T-helper 17 cell (primary cell): ENCODE measurements at places on chromosomes 16 and 17.

- no peak for DNase-seq
Measured at GRCh38 chr17:7130621-7131422, 16.2 kb upstream of the ASGR2 start.

DNA sequence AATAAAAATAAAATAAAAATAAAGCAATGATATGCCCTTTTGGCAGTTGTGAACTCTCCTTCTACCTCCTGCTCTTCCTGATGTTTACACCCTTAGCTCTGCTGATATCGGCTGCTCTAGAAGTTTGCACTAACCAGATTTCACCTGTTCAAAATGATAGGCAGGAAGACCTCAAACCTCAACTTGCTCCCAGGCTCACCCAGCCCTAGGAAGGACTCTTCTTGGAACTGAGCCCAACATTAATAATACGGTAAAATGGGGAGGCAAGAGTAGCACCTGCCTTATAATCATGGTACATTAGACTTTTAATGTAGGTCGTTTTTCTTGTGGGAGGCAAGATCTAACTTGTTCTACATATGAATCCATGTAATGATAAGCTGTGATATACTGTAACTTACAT is 61.2 kb upstream of the MED13 start:
- no peak for DNase-seq

DNA sequence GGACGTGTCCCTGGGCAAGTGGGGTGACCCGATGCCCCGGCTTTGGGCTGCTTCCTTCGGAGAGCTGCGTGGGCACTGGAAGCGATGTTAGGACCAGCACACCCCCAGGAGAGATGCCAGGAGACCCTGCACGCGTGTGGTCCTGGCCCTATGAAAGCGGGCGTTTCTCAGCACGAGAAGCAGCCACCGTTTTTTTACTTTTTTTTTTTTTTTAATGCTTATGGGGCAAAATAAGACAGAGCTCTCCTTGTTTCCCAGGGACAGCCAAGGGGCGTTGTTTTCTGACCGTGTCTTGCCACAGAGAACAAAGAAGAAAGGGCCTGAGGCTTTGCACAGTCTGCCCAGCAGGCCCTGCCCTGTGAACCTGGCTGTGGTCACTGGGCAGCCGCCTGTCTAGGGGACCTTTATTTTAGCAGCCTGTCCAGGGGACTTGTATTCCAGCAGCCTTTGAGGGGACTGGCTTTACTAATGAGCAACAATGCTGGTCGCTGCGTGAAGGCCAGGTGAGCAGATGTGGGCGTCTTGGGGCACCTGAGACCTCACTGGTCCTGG is 996 bp downstream of the SLC25A10 start:
- DNase-seq, result no peak

GRCh38 chr16:74511961-74512360 is 90.7 kb upstream of the CLEC18B start:
- no peak for DNase-seq

GRCh38 chr17:31672161-31672819 is 186.8 kb downstream of the COPRS start:
- no peak for DNase-seq

- no peak for DNase-seq
Measured at GRCh38 chr17:42017866-42018200, 594 bp upstream of the DNAJC7 start.

GRCh38 chr17:19705771-19706770 is 10.3 kb downstream of the SLC47A2 start:
- DNase-seq, result no peak

GRCh38 chr16:4673387-4674046 is 19.8 kb upstream of the NUDT16L1 start:
- no peak for DNase-seq

GRCh38 chr16:89700649-89701424 is 668 bp downstream of the SPATA2L start:
- peak; percentile 49 for DNase-seq

GRCh38 chr17:37844158-37844976 is 79.8 kb upstream of the TBC1D3K start:
- peak; percentile 29 for DNase-seq

DNA sequence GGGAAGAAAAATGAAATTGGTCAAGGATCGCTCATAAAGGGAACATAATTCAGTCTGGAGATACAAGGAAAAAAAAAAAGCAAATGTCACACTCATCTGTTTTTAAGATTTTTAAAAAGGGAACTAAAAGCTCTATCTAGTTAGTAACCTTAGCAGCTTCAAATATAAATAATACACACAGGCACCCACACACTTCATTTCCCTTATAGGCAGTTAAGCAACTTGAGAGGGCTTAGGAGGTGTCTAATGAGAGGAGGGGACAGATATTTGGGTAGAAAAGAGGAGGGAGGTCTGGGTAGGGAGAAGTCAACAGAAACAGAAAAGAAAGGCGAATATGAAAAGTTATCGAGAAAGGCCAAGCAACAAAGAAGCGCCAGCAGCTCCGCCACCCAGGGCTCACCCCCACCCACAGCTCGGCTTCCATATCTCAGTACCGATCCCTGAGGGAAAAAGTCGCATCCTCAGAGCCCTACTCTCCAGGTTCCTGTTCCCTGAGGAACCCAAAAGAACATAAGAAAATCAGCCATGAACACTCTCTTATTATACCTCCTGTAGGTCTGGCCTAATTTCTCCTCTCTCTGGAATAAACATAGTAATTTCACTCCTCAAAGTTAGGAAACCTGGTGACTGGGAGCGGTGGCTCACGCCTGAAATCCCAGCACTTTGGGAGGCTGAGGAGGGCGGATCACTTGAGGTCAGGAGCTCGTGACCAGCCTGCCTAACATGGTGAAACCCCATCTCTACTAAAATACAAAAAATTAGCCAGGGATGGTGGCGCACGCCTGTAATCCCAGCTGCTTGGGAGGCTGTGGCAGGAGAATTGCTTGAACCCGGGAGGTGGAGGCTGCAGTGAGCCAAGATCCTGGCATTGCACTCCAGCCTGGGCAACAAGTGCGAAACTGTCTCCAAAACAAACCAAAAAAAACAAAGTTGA is 69.6 kb upstream of the RCVRN start:
- no peak for DNase-seq

GRCh38 chr17:79508291-79508716 is 102.5 kb downstream of the RBFOX3 start:
- DNase-seq, result no peak

DNA sequence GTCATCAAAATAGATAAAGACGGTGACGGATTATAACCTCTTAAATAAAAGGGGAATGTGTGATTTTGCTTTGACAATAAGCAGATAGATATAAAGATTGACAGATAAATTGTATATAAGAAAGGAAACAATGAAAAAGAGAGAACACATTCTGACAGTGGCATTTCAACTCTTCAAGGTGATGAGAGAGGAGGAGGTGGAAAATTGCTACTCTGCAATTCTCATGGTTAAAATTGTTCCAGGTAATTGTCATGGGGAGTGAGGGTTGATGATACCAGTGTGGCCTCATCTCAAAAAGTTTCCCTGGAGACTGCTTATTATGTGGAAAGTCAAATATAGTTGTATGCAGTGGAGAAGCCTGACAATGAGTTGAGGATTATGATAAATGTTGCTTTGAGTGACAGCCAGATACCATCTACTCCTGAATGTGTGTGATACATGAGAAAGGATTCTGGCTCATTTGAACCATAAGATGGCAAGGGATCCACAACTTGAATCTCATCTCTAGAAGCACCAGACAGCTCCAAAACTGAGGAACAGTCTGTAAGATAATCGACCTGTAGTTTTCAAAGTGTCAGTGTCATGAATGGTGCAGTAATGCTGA is 1290.6 kb upstream of the CDH8 start:
- DNase-seq, result no peak

DNA sequence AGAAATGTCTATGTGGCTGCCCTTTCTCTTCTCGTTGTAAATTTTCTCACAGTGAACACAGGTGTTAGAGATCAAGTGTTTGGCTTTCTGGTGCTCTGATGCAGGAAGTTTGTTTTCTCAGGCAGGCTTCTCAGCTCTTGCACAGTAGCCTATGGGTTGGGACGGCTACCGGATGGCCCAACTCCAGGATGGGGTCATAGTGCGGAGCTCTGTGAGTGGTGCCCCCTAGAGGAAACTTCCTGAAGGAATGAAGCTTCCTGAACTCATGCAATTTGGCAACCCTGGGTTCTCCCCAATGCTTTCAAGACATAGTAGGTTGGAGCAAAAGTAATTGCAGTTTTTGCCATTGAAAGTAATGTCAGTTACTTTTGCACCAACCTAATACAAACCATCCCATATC is 407.5 kb upstream of the HSBP1 start:
- DNase-seq, result no peak

DNA sequence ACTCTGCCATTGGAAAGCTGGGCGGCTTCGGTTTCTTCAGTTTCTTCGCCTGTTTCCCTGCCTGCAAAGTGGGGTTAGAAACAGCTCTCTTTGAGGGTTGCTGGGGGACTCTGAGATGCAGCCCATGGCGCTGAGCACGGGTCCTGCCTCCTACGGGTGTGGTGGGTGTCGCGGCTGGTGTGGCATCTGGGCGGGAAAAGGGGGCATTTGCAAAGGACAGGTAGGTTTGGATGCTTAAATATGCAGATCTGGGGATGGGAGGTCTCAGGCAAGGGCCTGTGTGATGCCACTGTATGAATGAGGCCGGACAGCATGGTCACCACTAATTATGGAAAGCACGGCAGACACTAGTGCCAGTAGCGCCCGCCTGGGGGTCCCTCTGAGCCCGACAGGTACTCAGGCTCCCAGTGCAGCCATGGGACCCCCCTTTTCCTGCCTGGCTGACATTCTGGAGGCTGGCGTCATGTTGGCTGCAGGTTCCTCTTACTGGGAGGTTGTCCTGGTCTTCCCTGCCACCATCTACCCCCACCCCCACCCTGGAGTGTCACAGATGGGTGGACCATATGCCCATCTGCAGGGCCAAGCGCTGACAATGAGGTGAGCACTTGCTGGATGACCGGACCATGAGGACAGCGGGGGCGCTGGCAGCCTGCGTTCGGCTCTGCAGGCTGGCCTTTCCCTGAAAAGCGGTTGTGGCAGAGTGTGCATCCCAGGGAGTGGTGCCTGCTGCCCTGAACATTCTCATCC is 237.7 kb downstream of the SEC14L1 start:
- DNase-seq, result no peak

GRCh38 chr17:83046448-83047181 is 32.8 kb upstream of the METRNL start:
- no peak for DNase-seq

GRCh38 chr17:79760197-79760906 is 17.6 kb upstream of the CBX2 start:
- no peak for DNase-seq

DNA sequence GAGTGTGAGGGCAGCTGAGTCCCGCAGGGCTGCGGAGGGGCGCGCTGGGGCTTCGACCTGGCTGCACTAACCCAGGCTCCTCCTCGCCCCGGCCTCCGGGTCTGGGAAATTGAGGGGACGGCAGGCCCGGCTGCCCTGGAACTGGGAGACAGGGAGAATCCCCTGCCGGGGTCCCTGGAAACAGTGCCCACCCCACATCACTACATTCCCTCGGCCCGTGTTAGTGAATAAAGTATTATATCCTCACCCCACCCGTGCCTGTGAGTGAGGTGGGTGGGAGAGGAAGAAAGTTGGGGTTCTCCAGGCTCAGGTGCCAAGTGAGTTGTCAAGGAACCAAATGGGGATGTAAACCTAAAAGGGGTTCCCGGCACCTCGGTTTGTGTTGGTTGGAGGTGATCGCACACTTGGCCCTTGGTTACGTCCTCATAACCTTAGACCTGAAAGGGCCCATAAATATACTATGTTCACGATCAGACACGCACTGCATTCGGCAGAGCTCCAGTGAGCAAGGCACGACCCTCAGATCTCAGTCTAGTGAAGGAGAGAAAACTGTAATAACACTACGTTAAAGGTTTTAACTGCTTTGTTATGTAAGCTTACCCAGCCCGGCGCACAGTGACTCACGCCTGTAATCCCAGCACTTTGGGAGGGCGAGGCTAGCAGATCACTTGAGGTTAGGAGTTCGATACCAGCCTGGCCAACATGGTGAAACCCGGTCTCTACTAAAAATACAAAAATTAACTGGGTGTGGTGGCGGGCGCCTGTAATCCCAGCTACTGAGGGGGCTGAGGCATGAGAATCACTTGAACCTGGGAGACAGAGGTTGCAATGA is 11.2 kb downstream of the ZNF771 start:
- no peak for DNase-seq

DNA sequence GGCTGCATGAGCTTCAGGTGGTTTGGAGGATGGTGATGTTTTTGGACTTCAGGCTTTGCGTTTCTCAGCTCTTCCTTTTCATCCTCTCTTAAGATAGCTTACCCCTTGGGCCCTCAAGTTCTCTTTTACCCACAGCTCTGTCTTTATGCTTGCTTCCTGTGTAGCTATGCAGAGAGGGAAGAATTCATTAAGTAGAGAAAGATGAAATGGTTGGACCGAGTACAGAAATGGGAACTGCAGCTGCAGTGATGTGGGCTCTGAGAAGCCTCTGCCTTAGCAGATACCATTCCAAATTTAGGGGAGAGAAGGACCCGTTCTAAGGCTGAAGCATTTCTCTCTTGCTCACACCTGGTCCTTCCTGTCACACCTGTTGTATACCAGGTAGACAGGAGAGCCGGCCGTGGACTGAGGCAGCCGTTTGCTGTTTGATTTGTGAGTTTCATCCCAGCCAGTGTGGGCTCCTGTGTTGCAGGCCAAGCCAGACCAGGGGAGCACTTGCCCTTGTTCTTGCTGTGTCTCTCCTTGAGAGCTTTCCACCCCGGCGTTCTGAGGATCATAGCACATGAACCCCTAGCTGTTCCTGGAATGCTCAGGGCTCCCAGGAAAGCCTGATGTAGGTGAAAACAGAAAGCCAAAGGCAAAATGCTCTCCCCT is 392.7 kb downstream of the CPPED1 start:
- DNase-seq, result no peak

- DNase-seq, result no peak
Measured at GRCh38 chr17:63120406-63120805, 154.4 kb downstream of the TANC2 start.

DNA sequence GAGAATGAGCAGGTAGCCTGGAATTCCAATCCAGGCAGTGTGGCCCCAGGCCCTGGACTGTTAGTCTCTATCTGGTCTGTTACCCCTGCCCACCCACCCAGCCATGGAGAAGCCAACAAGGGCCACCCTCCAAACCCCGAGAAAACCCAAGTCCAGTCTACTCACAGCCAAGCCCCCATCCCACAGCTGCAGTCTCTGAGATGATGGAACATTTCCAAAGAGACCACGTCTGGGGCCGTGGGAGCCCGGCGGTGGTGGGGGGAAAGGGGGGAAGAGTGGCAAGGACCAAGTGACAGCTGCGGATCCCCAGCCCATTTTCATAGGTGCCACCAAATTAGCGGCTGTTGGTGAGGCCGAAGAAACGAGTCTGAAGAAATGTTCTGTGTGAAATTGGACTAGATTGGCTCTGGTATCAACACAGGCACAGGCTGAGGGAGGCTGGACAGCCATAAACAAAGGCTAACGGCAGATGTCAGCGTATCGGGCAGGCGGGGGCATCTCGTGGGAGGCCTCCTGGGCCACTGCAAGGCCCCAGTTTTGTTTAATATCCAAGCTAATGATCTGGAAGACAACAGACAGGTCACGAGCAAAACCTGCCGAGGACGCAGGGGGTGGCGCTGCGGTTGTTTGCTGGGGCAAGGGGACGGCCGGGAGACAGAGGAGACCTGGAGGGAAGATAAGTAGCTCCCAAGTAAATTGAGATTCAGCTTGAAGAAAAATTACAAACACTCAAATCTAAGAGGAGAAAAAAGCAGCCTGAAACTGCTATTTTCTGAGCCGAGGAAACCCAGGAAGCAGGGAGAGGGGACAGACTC is 53.4 kb downstream of the RBFOX3 start:
- no peak for DNase-seq
